ENCODE measurements at places on chromosomes 6 and 20. TPM values are rescaled to one million over a fixed set of nuclear protein-coding genes. Genes with fewer than 3 reads are reported as not detected.
A peak's percentile ranks its signal among the peaks of the same experiment; 100 is the strongest.

Gene HLA-DPA1
- total RNA-seq, result 16.1 TPM

DNA sequence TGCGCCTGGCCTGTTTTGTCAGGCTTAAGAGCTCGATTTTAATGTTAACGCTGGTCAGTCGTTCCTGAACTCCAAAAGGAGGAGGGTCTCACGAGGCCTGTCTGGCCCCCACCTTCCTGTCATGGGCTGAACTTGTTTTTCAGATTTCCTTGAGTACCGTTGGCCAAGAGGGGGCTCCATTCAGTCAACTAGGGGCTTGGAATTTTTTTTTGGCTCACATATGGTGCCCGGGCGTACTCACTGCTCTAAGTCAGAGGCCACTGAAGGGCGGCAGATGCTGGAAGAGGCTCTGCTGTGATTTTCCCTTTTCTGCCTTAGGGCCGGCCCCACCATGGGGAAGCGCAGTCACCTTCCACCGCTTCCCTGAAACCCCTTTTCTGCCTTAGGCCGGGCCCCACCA lies 6.9 kb upstream of the BIRC7 start:
- peak; percentile 45 for DNase-seq

GRCh38 chr6:82915666-82916065 lies 150.0 kb downstream of the UBE3D start:
- DNase-seq, result no peak

GRCh38 chr20:64151633-64152530 lies 12.4 kb upstream of the MYT1 start:
- no peak for DNase-seq

Gene NOL4L
- total RNA-seq, result 4.3 TPM

- DNase-seq, result peak; percentile 34
Observed at GRCh38 chr6:75489025-75489424, 4.6 kb downstream of the FILIP1 start.
